CD8-positive, alpha-beta memory T cell (primary cell): ENCODE measurements at places on chromosomes 16 and 17. TPM values are rescaled to one million over a fixed set of nuclear protein-coding genes. Genes with fewer than 3 reads are reported as not detected.

KRT36 gene
- not detected for total RNA-seq

TMEM238L gene
- not detected for total RNA-seq

CRLF3 gene
- 43.0 TPM for total RNA-seq

SEPTIN12 gene
- total RNA-seq = not detected

MAPT gene
- 0.42 TPM for total RNA-seq

SDF2 gene
- 51.4 TPM for total RNA-seq

TNFRSF13B gene
- total RNA-seq = not detected

SSTR5 gene
- not detected for total RNA-seq

ZNF768 gene
- total RNA-seq = 13.5 TPM

ASGR1 gene
- 0.46 TPM for total RNA-seq

PRSS8 gene
- total RNA-seq = not detected

C16orf82 gene
- total RNA-seq = not detected

GPR139 gene
- not detected for total RNA-seq

CHD9NB gene
- 1.0 TPM for total RNA-seq

WSCD1 gene
- total RNA-seq = 0.35 TPM

NPIPB13 gene
- 10.2 TPM for total RNA-seq

C16orf86 gene
- total RNA-seq = 1.9 TPM

KRTAP4-5 gene
- not detected for total RNA-seq

CCDC47 gene
- 94.5 TPM for total RNA-seq

SPNS3 gene
- total RNA-seq = 7.5 TPM

SLFN11 gene
- 39.5 TPM for total RNA-seq

CCL8 gene
- not detected for total RNA-seq

MYH2 gene
- total RNA-seq = not detected

NTN3 gene
- not detected for total RNA-seq

YBX2 gene
- 0.07 TPM for total RNA-seq

RNF222 gene
- total RNA-seq = not detected

TSPOAP1 gene
- total RNA-seq = 14.4 TPM

OTOP2 gene
- total RNA-seq = not detected

DPEP2 gene
- total RNA-seq = 6.2 TPM

SLC5A11 gene
- total RNA-seq = 0.15 TPM

MT4 gene
- not detected for total RNA-seq

KCNH4 gene
- total RNA-seq = 1.5 TPM

CHST5 gene
- total RNA-seq = not detected

SGF29 gene
- 37.9 TPM for total RNA-seq

MYL4 gene
- total RNA-seq = not detected

CD2BP2 gene
- total RNA-seq = 84.5 TPM

GAN gene
- 12.0 TPM for total RNA-seq

SLC16A3 gene
- total RNA-seq = 31.8 TPM

TPSD1 gene
- total RNA-seq = not detected

XAF1 gene
- 5.8 TPM for total RNA-seq

CYB5D1 gene
- total RNA-seq = 17.6 TPM

MMP2 gene
- not detected for total RNA-seq
